GM12892 (cell line): ENCODE measurements at places on chromosomes 11 and 22.

- no peak for DNase-seq
Measured at GRCh38 chr22:19122752-19123492, 710 bp upstream of the DGCR2 start.

GRCh38 chr22:34969001-34969790, 96.8 kb upstream of the ISX start:
- DNase-seq: no peak

DNA sequence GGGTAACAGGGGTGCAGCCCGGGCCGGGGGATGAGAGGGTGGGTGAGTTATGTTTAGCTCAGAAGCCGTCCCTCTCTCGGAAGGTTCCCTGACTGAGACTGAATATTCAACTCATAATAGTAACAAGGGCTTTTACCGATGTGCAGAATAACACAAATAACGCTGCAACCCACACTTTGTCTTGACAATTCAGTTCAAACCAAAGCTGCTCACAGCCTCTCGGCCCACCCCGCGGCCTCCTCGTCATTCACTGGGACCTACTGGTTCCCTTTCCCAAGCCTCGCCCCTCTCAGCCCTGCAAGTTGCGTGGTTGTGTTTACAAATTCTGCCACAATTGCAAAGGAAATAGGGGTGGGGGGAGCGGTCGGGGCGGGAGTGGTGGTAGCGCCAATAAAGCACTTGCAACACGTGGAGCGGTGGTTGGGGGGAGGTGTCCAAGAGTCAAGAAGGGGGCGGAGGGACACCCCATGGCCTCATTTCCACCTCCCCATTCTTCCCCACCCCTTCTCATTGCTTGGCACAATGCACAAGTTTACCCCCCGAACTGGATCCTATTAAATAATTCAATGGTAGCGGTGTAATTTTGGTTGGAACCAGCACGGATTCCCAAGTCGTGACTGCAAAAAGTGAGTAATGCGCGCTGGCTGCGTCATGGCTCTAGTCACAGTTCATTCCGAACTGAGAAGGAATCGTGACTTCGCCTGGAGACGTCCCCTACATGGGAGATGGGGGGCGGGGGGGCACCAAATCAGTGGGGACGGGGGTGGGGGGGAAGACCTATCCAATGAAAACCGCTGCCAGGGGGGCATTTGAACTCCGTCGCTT, 102.0 kb upstream of the HSD17B12 start:
- DNase-seq: no peak

- DNase-seq: no peak
Measured at GRCh38 chr11:29485641-29486040, 531.2 kb downstream of the KCNA4 start.

- DNase-seq: no peak
Measured at GRCh38 chr11:117980720-117981119, 5.5 kb upstream of the IL10RA start.

- DNase-seq: no peak
Measured at GRCh38 chr11:74004046-74004695, 4.7 kb downstream of the UCP3 start.

DNA sequence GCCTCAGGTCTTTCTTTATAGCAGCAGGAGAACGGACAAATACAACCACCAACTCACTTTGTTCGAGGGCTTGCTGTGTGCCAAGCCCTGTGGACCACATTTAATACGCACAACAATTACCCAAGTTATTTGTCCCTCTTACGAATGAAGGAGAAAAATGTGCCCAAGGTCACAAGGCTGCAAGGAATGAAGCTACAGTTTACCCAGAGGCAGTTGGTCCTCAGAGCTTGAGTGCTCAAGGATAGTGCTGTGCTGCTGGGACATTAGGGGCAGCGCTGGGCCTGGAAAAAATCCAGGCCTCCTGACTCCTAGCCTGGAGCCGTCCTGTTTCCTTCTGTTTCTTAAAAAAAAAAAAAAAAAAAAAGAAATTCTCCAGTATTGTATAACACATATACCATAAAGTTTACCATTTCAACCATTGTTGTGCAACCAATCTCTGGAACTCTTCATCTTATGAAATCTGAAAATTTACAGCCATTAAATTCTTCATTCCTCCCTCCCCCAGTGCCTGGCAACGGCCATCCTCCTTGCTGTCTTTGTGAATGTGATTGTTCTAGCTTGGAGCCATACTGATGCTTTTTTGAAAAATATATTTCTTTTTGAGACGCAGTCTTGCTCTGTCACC, 1.0 kb upstream of the C11orf86 start:
- no peak for DNase-seq

DNA sequence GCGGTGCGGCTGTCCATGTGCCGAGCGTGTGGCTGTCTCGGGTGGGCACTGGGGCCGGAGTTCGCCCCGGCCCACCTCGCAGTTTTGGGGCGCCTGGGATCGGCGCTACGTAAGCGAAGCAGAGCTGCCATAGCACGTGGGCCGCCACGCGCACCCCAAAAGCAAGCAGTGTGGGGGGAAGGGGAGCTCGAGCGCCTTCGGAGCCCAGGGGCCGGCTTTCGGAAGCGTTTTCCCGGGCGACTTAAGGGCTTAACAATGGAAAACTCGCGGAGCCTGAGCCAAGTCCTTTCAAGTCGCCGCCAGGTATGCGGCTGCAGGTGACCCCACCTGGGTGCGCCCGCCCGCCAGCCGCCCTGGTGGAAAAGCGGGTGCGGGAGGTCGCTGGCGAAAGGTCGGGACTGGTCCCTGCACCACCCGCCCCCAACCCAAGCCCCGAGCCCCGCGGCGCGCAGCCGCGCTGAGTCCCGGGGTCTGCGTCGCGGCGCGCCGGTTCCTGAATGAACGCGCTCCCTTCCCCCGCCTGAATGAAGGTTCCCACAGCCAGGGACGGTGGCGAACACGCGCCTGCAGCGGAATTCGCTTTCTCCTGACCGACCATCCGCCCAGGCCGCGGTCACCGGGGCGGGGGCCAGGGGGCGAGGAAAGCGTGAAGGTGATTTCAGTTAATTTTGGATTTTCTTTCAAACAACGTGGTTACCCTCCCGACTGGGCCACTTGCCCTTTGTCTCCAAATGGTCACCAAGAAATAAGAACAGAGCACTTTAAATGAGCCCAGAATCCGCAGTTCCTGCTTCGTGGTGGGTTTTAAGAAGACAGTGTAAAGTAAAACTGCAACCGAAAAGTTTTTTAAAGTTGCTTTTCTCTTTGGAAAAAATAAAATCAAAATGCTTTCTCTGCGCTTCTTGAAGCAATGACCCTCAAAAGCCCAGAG, 2.8 kb upstream of the CCND1 start:
- DNase-seq: no peak

DNA sequence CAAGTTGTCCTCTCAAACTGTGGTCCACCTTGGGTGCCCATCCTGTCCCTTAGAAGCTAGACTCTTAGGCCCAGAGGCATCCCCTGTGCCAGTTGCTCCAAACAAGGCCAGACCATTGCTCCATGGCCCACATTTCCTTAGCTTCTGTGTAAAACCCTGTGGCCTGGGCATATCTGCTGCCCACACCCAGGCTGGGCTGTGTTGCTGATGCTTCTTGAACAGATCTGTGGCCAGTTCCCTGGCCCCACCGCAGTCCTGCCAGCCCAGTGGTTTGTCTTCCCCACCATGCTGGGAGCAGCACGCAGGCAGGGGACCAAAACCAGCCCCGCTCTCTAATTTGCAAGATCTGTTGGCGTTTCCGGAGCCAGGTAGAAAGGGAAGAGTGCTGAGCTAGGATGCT, 72.2 kb downstream of the CSNK2A3 start:
- DNase-seq: no peak

DNA sequence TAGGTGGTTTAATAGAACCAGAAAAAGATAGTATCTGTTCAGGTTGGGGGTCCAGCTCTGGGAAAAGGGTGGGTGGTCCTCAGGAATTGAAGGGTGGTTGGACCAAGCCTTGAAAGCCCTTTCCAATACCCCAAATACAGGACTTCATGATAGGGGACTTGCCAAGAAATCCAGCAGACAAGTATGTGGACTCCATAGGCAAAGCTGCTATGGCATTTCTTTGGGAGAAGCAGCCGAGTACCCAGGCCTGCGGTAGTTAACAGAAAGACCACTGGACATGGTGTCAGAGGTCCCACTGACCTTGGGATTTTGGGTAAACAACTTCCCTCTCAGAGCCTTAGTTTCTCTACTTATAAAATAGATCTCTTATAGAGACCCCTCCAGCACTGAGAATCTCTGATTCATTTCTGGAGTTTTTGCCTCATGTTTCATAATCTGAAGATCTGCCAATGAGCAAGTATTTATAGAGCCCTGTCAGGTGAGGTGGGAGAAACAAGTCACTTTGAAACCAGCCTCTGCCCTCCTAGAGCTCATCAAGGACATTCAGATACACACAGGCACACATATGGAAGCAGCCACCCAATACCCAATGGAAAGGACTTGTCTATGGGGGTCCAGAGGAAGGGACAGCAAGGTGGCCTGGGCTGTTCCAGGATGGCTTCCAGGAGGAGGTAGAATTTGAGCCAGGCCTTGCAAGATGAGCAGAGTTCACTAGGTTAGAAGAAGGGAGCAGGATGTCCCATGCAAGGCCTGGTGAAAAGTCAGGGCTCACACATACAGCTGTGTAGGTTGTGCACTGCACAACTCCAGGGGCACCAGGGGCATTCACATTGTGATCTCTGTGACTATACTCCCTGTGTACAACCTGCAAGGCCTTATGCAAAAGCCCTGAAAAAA, 31.0 kb upstream of the ACCSL start:
- no peak for DNase-seq

DNA sequence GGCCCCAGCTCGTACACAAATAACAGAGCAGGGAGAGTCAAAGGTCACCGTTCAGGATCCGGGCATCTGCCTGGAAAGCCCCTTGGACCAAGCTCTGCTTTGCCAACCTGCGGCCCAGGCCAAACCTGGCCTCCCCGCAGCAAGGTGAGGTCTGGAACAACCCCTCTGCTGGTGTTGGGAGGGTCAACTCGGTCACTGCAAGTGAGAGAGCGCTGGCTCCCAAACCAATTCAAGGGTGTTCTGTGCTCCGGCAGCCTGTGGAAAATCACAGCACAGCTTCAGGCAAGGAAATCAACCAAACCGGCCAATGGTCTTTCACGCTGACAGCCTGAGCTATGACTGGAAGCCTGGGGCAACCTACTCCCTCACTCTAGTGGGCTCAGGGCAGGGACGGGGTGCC, 63.4 kb downstream of the MYH9 start:
- DNase-seq: no peak

DNA sequence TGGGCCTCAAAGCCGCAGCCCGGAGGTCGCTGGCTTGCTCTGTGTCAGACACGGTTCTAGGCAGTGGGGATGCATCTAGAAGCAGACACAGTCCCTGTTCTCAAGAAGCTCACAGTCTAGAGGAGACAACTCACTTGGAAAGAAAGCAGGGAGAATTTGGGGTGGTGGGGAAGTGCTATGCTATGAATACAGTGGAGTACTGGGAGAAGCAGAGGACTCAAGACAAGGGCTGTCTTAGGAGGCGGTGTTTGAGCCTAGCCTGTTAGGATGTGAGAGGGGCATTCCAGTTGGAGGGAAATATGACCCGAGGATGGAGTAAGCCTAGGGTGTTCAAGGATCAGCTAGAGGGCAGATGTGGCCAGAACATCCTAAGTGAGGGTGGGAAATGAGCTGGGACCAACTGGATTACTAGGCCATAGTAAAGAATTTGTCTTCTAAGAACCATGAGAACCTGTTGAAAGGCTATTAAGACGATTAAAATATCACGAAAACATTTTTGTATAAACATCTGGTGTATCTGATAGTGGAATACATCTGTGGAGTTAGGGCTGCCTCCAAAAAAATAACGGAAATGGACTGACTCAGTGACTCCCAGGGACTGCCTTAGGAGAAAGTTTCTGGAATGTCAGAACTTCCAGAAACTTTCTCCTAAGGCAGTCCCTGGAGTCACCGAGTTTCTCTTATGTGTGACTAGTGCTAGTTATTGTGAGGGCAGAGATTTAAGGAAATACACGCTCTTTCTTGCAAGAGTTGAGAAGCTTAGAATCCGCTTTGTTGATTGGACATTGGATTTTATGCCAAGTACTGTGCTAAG, 1.1 kb upstream of the PITPNB start:
- no peak for DNase-seq

DNA sequence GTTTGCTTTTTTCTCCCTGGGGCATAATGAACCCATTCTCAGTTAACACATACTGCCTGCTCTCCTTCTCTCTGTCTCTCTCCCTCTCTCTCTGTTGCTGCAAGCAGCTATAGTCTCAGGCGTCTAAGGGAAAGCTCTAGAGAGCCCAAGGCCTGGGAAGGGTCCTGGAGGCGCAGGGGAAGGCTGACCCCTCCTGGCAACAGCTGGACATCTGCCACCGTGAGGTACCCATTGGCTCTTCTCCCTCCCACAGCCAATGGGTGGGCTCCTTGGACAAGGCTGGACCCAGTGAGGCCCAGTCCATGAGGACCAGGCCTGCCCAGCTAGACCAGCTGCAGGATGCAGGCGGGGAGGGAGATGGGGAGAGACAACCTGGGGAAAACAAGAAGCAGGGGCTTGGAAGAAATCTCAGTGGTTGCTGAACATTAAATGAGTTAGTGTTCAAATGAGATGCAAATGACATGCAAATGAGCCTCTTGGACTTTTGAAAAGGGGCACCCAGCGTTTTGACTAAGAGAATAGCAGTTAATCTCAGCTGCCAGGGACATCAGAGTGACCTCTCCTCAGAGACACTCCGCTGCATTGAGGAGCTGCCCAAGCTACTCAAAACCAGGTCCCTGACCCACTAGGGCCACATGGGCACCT, 349.7 kb downstream of the BUD13 start:
- DNase-seq: no peak

- DNase-seq: no peak
Measured at GRCh38 chr11:96229354-96229977, 113.5 kb downstream of the MAML2 start.

- DNase-seq: no peak
Measured at GRCh38 chr22:35333220-35333619, 33.5 kb downstream of the TOM1 start.

GRCh38 chr11:86517557-86517956, 142.9 kb downstream of the CCDC81 start:
- DNase-seq: no peak

GRCh38 chr22:28435140-28435768, 244.4 kb downstream of the TTC28 start:
- no peak for DNase-seq

- DNase-seq: no peak
Measured at GRCh38 chr22:49768951-49769690, 58.6 kb downstream of the BRD1 start.

DNA sequence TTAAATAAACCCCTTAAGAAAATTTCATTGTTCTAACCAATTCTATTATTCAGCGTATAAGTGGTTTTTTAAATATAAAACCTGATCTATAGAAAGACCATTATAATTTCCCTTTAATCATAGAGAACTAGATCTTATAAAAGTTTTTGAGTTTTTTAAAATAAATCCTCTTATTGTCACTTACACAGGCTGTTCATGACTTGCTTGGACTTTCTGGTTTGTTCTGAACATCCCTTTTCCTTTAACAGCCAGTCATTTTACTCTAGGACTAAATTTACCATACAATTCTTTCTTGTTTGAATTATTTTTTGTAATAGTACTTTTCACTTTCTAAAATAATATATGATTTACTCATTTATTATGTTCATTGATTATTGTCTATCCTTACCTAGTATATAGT, 4.7 kb downstream of the NXPE2 start:
- DNase-seq: no peak
